ENCODE measurements at places on chromosomes 6 and 20.

GRCh38 chr6:34970488-34970887, 81.4 kb downstream of the ANKS1A start:
- no peak for DNase-seq

- DNase-seq, result no peak
Measured at GRCh38 chr6:38187325-38187724, 367.8 kb downstream of the ZFAND3 start.

GRCh38 chr6:43508481-43509141, 1.5 kb downstream of the LRRC73 start:
- DNase-seq, result no peak

DNA sequence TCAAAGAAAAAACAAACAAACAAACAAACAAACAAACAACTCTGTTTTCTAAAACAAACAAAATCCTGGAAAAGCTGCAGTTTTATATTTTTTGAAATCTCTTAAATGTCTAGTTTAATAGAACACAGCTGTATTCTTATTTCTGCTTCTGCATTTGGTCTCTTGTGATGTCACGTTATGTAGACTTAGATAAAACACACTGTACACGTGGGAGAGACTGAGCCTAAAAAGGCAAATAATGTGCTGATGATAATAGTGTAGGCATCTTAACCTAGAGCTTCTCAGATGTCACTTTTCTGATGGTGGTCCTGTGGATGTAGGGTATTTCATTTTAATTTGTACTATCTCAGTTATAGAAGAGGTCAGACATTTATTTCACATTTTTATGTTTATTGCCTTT, 261.7 kb downstream of the UTRN start:
- no peak for DNase-seq

DNA sequence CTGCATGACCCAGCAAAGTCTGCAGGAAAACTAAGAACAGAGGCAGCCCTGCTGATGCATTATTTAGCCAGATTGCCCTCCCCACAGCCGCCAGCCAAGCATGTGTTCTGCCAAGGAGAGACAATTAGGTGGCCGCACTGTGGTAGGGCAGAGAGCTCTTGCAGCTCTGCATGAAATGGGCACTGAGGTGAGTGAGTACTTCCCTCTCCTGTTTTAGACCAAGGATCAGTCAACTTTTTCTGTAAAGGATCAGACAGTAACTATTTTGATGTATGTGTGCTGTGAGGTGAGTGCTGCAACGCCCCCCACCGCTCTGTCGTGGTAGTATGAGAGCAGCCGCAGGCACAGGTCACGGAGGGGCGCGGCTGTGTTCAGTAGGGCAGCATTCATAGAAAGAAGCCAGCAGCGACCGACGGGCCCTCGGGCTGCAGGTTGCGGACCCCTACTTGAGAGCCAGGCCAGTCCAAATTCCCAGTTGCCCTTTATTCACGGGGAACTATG, 23.8 kb upstream of the FAM50B start:
- no peak for DNase-seq

Data from CD4-positive, alpha-beta T cell treated with Interleukin-12 subunit alpha and Interleukin-12 subunit beta, for 1 hour (primary cell).